ENCODE measurements at places on chromosomes 12 and 14. TPM values are rescaled to one million over a fixed set of nuclear protein-coding genes. Genes with fewer than 3 reads are reported as not detected.

The MYH6 gene
- 0.50 TPM for total RNA-seq

- H3K4me1 ChIP-seq = no peaks in the 10 kb centered on the region
- H3K27me3 ChIP-seq = no peaks in the 10 kb centered on the region
- no peak overlapping the region for H3K4me3 ChIP-seq
- no peak for DNase-seq
- H3K27ac ChIP-seq = no peak overlapping the region
These were observed 68.3 kb upstream of the PSMA6 start for GRCh38 chr14:35223927-35224326.

The RGS6 gene
- 1.6 TPM for total RNA-seq

DNA sequence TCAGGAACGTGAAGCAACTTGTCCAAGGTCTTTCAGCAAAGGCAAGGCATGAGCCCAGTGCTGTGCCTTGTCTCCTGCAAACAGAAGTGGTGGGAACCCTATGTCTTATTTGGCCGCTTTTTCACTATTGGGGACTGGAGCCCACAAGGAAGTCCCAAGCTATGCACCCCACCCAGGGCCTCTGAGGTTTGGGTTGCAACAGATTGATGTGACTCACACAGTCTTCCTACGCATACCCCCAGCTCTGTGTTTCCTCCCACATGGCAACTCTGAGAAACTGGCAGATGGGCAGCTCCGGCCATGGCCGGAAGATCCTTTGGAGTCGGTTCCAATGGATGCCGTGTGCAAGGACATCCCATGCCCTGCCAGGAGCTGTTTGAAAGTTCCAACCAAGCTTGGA is 28.3 kb upstream of the CMKLR1 start:
- H3K27me3 ChIP-seq = peaks cover 15% of the 10 kb centered on the region
- H3K36me3 ChIP-seq = no peaks in the 10 kb centered on the region
- DNase-seq = no peak
- no peak overlapping the region for H3K27ac ChIP-seq

- no peaks in the 10 kb centered on the region for H3K27me3 ChIP-seq
- no peak for DNase-seq
- H3K36me3 ChIP-seq = peaks cover 29% of the 10 kb centered on the region
- peak overlapping the region; percentile 16 for H3K27ac ChIP-seq
- H3K4me3 ChIP-seq = no peak overlapping the region
- H3K4me1 ChIP-seq = peaks cover 16% of the 10 kb centered on the region
These were observed 78.9 kb downstream of the SETD3 start for GRCh38 chr14:99401621-99402284.

- H3K36me3 ChIP-seq = no peaks in the 10 kb centered on the region
- no peaks in the 10 kb centered on the region for H3K4me1 ChIP-seq
- DNase-seq = no peak
These were observed 69.3 kb upstream of the FSCB start for GRCh38 chr14:44576356-44576755.

GRCh38 chr14:21317398-21317797 is 37.5 kb downstream of the RPGRIP1 start:
- H3K36me3 ChIP-seq = no peaks in the 10 kb centered on the region
- peaks cover 5% of the 10 kb centered on the region for H3K4me1 ChIP-seq
- DNase-seq = no peak
- H3K27me3 ChIP-seq = peaks cover 4% of the 10 kb centered on the region
- no peak overlapping the region for H3K27ac ChIP-seq

The KCNH3 gene
- total RNA-seq = 0.72 TPM

DNA sequence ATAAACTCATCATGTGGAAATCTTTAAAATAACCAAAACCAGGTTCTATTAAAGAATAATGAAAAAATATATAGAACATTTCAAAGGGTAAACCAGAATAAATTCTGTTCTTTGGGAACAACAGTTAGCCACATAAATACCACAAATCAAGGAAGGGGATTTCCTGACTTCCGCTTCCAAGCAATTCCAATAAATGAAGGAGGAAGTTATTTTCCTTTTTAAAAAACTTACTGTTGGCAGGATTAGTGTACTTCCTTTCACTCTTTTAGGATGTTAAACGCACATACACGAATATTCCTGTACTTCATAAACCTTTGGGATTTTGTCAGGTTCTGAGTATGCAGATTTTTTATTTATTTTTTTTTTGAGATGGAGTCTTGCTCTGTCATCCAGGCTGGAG is 13.7 kb upstream of the LIMA1 start:
- DNase-seq = no peak
- no peak overlapping the region for H3K27ac ChIP-seq
- peaks cover 5% of the 10 kb centered on the region for H3K36me3 ChIP-seq
- H3K4me1 ChIP-seq = no peaks in the 10 kb centered on the region

GRCh38 chr12:85688837-85689236 is 147.4 kb downstream of the RASSF9 start:
- DNase-seq = no peak
- no peaks in the 10 kb centered on the region for H3K36me3 ChIP-seq
- no peak overlapping the region for H3K4me3 ChIP-seq
- no peaks in the 10 kb centered on the region for H3K27me3 ChIP-seq

The ZFHX2 gene
- 5.6 TPM for total RNA-seq

The CDKL1 gene
- 3.4 TPM for total RNA-seq

The CCDC198 gene
- total RNA-seq = 60.3 TPM

DNA sequence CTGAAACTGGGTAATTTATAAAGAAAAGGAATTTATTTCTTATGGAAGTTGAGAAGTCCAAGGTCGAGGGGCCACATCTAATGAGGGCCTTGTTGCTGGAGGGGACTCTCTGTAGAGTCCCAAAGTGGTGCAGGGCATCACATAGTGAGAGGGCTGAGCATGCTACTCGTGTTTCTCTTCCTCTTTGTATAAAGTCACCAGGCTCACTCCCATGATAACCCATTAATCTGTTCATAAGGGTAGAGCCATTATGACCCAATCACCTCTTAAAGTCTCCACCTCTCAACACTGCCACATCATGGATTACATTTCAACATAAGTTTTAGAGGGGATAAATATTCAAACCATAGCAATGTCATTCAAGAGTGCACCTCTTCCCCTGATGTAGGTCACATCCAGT is 79.1 kb upstream of the ATP2B1 start:
- H3K4me3 ChIP-seq = no peak overlapping the region
- no peaks in the 10 kb centered on the region for H3K4me1 ChIP-seq
- no peak overlapping the region for H3K27ac ChIP-seq
- no peak for DNase-seq
- H3K27me3 ChIP-seq = no peaks in the 10 kb centered on the region

- H3K4me1 ChIP-seq = peaks cover 9% of the 10 kb centered on the region
- H3K27ac ChIP-seq = peak overlapping the region; percentile 88
- H3K27me3 ChIP-seq = no peaks in the 10 kb centered on the region
- DNase-seq = no peak
- no peak overlapping the region for H3K4me3 ChIP-seq
- H3K36me3 ChIP-seq = peaks cover 15% of the 10 kb centered on the region
These were observed 201.8 kb downstream of the ESR2 start for GRCh38 chr14:64092338-64092737.

The FLVCR2 gene
- total RNA-seq = 11.8 TPM

The OVCH1 gene
- 3.2 TPM for total RNA-seq

DNA sequence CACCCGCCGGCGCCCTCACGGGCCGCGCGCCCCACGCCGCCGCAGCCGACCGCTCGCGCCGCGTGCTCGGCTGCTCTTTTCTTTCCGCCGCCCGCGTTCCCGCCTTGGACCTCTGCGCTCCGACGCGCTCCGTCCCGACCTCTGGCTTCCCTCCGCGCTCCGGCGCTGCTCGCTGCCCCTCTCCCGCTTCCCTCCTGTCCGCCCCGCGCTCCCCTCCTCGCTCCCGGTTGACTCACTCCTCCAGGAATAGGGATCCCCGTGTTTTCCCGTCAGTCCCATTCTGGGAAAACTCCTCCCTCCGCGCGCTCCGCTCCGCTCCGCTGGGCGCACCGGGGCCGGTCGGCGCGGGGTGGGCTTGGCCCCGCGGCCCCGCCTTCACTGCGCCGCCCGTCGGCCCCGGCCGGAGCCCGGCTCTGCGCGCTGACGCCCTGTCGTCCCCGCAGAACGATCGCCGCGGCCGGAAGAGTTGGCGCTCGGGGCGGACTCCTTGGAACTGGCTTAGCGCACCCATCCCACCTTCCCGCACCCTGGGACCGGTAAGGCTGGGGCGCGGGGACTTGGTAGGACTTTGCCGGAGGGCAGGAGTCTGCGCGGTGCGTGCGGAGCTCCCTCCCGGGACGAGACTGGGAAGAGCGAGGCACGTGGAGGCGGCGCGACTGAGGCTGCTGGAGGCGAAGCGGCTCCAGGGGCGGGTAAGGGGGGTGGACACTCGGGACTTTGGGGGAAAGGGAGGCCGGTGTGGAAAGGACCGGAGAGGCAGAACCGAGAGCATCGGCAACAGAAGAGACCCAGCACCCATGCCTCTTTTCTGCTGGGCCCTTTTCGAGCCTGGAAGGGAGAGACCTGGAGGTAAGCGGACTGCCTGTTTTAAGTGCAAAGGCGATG is 550 bp downstream of the TEAD4 start:
- H3K4me3 ChIP-seq = peak overlapping the region; percentile 86
- H3K4me1 ChIP-seq = peaks cover 22% of the 10 kb centered on the region
- peaks cover 46% of the 10 kb centered on the region for H3K27me3 ChIP-seq
- H3K27ac ChIP-seq = peak overlapping the region; percentile 89
- no peak for DNase-seq
- peaks cover 8% of the 10 kb centered on the region for H3K36me3 ChIP-seq

DNA sequence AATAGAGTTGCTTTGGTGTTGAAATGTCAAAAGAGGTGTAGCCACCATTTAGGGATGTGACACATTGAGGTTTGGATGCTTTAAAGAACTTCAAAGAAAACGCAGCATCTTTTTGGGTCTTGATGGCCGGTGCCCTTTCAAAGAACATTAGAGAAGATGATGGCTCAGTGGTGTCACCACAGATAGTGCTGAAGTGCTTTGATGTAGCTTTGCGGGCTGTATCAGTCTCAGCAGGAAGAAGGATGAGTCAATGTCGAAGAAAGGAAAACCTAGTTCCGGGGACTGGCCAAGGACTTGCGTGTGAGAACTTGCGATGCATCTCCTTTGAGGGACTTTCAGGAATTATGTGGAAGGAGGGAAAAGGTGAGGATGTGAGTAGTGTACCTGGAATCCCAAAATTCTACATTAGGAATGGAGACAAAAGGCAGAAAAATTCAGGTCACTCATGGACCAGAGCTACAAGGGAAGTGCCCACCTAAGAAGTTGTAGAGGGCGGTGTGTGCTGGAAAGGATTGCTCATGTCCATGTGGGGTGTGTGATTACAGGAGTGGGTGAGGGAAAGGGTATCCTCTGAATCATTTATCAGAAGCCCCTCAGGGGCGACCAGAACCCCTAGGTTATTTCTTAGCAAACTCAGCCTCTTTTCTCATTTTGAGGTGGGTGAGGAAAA is 39.7 kb upstream of the GZMB start:
- H3K36me3 ChIP-seq = no peaks in the 10 kb centered on the region
- peaks cover under 1% of the 10 kb centered on the region for H3K4me1 ChIP-seq
- no peak for DNase-seq
- no peak overlapping the region for H3K4me3 ChIP-seq
- H3K27ac ChIP-seq = no peak overlapping the region

The ARHGAP9 gene
- 0.52 TPM for total RNA-seq

DNA sequence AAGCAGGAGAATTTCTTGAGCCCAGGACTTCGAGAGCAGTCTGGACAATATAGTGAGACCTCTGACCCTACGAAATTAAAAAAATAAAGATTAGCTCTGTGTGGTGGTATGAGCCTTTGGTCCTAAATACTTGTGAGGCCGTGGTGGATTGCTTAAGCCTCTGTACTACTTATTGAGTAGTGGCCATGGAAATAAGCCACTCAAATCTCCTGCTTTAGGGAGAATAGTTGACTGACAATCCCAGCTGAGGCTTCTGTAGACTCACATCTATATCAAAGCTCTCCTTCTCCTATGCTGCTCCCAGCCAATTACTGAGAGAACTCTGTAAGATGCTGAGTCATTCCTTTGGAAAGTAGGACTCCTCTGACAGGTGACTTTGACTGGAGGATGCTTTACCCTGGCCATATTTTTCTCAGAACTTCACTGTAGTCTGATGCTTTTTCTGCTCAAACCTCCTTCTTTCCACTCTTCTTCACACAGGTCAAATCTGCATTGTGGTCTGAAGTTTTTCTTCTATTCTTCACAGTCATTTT is 420.2 kb downstream of the SLC6A15 start:
- no peaks in the 10 kb centered on the region for H3K4me1 ChIP-seq
- H3K4me3 ChIP-seq = no peak overlapping the region
- H3K36me3 ChIP-seq = no peaks in the 10 kb centered on the region
- DNase-seq = no peak

DNA sequence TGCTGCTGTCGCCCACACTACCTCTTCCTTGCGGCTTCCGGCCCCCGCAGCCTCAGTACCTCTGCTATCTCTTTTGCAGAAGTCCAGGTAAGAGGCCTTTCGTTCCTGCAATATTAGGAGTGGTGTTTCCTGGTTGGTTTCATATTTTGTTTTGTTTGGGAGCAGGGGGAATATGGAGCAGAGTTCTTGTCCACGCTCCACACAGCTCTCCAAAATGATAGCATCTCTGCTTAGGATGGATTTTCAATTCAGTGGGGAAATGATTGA is 768 bp downstream of the OXA1L start:
- peak overlapping the region; percentile 93 for H3K4me3 ChIP-seq
- peak overlapping the region; percentile 97 for H3K27ac ChIP-seq
- DNase-seq = no peak
- peaks cover 18% of the 10 kb centered on the region for H3K4me1 ChIP-seq

GRCh38 chr12:41897593-41897992 is 247.1 kb downstream of the GXYLT1 start:
- no peak for DNase-seq
- H3K4me3 ChIP-seq = no peak overlapping the region
- no peaks in the 10 kb centered on the region for H3K27me3 ChIP-seq
- H3K36me3 ChIP-seq = no peaks in the 10 kb centered on the region
- H3K4me1 ChIP-seq = no peaks in the 10 kb centered on the region

GRCh38 chr14:32757568-32757967 is 181.1 kb upstream of the NPAS3 start:
- H3K27me3 ChIP-seq = no peaks in the 10 kb centered on the region
- H3K4me3 ChIP-seq = no peak overlapping the region
- no peak for DNase-seq
- H3K27ac ChIP-seq = no peak overlapping the region

The UBR7 gene
- 21.7 TPM for total RNA-seq

The PPTC7 gene
- 14.5 TPM for total RNA-seq

DNA sequence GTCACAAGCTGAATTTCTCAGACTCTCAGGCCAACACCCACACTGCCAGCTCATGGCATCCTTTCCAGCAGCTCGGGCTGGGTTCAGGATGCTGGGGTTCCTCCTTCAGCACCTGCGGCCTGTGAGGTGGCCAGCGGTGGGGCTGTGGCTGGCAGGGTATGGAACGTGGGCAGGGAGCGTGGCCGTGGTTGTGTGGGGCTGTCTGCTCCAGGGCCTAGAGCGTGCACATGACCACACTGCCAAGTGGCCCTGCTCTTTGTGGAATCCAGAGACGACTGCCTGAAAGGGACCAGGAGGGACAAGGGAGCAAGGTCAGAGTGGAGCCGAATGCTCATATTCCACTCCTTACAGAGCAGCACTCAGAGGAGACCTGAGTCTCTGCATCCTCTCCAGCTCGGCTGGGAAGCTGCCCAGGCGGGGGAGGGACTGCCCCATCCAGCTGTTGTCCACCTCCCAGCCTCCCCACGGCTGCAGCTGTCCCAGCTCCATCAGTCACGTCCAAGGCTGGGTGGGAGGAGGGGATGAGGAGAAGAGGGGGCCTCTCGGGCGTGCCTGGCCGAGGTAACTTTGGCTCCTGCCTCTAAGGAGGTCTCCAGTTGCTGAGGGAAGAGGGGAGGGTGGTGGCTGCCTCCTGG is 71.3 kb downstream of the TSPAN9 start:
- H3K27ac ChIP-seq = no peak overlapping the region
- peaks cover 4% of the 10 kb centered on the region for H3K36me3 ChIP-seq
- DNase-seq = no peak
- no peak overlapping the region for H3K4me3 ChIP-seq
- peaks cover 15% of the 10 kb centered on the region for H3K27me3 ChIP-seq

Data from type B pancreatic cell (in vitro differentiated cells).